Endothelial cell (in vitro differentiated cells): ENCODE measurements at places on chromosomes 11 and 22.
A peak's percentile ranks its signal among the peaks of the same experiment; 100 is the strongest.

GRCh38 chr11:44848203-44848962, 102.3 kb downstream of the TP53I11 start:
- no peak for DNase-seq

GRCh38 chr11:120579611-120580031, 68.1 kb downstream of the GRIK4 start:
- DNase-seq: no peak

- no peak for DNase-seq
Observed at GRCh38 chr11:119108857-119109221, 1.7 kb downstream of the C2CD2L start.

DNA sequence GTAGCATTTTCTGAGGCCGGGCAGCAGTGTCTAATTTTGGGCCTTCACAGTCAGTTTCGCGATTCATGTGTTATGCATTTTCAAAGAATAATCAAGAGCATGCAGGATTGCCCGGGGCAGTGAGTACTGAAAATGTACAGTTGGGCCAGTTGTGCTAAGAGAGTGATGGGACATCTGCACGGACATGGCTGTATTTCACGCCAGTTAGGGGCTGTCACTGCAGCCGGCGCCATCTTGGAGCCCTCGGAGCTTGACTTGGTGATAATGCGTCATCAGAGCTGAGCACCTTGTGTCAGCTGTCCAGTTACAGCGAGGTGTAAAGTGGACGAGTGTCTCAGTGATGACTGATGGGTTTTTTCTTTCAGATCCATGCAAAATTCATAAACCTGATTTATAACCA, 188.9 kb downstream of the TBC1D22A start:
- DNase-seq: no peak

- no peak for DNase-seq
Observed at GRCh38 chr11:134714021-134714656, 302.1 kb upstream of the B3GAT1 start.

GRCh38 chr11:94132152-94132558, 3.5 kb downstream of the PANX1 start:
- no peak for DNase-seq

DNA sequence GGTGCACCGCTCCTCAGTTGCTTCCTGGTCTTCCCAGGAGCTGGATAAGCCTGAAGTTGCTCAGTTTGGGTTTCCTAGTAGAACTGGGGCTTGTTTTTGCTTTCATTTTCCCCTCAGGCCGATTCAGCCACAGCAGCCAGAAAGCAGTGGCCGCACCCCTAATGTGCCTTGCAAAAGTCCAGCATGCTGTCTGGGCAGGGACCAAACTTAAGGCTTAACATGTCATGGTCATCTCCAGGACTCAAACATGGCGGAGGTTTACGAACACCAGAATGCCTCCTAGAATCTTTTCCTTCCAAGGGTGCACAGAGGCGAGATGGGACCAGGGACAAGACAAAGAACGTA, 2.5 kb downstream of the GNG3 start:
- no peak for DNase-seq

DNA sequence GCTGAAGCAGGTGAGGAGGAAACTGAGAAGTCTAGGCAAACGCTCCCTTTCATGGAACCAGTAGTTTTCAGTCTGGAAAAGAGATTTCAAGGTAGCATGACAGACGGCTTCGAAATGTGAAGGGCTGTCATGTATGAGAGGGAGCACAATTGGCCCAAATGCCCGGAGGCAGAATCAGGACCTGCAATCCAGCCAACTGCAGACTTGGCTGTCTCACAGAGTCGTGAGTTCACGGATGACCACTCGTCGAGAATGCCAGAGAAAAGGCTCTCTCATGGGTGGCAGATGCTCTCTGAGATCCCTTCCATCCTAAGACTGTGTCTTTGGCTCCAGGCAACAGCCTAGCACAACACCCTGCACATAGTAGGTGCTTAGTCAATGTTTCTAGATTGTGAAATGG, 134.8 kb downstream of the DSCAML1 start:
- DNase-seq: no peak

GRCh38 chr11:44831605-44832394, 105.0 kb downstream of the TSPAN18 start:
- DNase-seq: no peak

DNA sequence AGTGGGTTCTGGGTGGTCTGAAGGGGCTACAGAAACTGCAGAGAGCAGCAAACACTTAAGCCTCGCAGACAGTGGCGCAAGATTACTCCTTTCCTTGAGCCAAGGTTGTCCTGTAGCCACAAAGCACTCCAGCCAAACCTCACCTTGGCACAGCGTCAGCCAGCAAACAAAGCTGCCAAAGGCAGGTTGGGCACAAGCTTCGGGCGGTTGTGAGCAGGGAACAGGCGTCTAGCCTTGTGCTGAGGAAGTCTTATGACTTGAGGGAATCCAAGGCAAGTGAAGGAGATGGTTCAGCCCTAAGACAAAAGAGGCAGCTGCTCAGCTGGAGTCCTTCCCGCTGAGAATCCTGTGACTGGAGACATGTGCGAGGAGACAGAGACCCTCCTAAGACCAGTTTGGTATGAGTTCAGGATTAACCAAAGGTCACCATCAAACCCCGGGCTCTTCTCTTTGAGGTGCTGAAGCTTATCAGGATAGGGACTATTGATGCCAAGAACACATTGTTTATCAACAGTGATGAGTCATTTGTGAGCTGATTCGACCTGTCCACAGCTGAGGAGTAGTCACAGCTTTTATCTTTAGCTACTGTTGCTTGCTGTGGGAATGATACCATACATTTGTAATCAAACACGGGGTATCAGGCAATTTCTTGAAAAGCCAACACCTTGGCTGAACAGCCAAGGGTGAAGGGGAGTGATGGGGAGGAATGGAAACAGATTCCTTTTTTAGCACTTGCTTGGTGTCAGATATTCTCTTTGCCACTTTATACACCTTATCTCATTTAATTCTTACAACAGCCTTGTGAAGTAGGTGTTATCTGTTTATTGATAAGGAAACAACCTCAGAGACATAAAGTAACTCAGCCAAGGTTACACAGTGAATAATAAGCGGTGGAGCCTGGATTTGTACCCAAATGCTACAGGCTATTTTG, 4.6 kb downstream of the ADM start:
- DNase-seq: no peak

GRCh38 chr11:68262544-68262827, 9.3 kb downstream of the C11orf24 start:
- DNase-seq: no peak

- no peak for DNase-seq
Observed at GRCh38 chr11:111631024-111631665, 28.9 kb downstream of the SIK2 start.

- DNase-seq: no peak
Observed at GRCh38 chr11:66919923-66920322, 38.3 kb downstream of the PC start.

DNA sequence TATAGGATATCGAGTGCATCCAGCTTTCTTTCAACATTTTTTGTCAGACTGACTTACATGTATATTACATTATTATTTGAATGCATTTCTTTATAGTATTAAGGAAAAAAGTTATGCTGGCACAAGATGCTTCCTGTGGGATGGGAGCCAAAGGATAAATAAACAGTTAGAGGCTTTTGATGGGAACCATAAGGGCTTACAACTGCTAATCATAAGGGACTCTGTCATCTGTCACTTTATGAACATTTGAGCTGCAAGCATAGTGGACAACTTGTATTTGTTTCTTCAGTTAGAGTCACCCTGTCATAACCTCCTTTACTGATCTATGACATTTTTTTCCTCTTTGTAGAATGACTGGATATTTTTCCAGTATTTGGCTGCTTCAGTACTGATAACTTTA, 132.4 kb upstream of the CHORDC1 start:
- no peak for DNase-seq

- DNase-seq: no peak
Observed at GRCh38 chr22:19663286-19663815, 51.0 kb upstream of the SEPTIN5 start.

GRCh38 chr22:49462795-49463194, 364.9 kb downstream of the BRD1 start:
- no peak for DNase-seq

GRCh38 chr11:8603696-8604077, 9.7 kb upstream of the STK33 start:
- DNase-seq: no peak

DNA sequence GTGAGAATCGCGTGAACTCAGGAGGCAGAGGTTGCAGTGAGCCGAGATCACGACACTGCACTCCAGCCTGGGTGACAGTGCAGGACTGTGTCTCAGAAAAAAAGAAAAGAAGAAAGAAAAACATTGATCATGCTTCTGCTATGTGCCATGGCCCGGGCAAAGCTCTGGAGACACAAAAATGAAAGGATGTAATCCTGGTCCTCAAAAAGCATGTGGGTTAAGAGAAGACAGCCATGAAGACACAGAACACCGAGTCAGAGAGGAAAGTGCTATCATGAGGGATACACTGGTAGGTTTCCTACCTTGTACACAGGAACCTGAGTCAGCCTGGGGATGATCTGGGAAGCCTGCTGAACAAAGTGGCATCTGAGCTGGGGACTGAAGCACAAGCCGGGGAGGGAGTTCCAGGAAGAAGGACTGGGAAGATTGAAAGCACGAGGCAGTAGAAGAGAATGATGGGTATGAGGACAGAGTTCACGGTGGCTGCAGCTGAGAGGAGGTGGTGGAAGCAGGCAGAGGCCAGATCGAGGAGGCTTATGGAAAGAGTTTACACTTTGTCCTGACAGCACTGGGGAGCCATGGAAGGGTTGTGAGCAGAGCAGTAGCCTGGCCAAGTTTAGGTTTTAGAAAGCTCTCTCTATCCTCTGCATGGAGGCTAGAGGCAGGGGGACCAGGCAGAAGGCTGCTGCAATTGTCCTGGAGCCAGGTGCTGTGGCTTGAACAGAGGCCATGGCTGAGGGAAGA, 9.9 kb upstream of the MAFF start:
- no peak for DNase-seq

GRCh38 chr22:24894998-24895397, 51.5 kb downstream of the LHFPL7 start:
- DNase-seq: no peak

- no peak for DNase-seq
Observed at GRCh38 chr11:123129920-123130319, 65.1 kb downstream of the CLMP start.

DNA sequence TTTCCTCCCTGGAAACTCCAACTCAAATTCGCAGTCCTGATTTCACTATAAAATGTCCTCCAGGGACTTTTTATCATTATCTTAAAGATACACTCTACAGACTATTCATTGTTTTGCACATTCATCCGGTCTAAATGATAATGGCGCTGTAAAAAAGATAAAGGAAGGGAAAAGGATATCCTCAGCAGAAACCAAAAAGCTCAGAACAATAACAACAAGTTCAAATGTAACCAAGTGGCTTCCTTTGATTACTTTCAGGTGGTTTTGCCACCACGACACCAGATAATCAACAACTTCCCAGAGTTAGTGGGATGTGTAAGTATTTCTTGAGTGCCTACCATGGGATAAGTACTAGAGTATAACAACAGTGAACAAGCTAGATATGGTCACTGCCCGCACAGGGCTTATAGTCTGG, 26.3 kb downstream of the PRCP start:
- DNase-seq: peak; percentile 9

DNA sequence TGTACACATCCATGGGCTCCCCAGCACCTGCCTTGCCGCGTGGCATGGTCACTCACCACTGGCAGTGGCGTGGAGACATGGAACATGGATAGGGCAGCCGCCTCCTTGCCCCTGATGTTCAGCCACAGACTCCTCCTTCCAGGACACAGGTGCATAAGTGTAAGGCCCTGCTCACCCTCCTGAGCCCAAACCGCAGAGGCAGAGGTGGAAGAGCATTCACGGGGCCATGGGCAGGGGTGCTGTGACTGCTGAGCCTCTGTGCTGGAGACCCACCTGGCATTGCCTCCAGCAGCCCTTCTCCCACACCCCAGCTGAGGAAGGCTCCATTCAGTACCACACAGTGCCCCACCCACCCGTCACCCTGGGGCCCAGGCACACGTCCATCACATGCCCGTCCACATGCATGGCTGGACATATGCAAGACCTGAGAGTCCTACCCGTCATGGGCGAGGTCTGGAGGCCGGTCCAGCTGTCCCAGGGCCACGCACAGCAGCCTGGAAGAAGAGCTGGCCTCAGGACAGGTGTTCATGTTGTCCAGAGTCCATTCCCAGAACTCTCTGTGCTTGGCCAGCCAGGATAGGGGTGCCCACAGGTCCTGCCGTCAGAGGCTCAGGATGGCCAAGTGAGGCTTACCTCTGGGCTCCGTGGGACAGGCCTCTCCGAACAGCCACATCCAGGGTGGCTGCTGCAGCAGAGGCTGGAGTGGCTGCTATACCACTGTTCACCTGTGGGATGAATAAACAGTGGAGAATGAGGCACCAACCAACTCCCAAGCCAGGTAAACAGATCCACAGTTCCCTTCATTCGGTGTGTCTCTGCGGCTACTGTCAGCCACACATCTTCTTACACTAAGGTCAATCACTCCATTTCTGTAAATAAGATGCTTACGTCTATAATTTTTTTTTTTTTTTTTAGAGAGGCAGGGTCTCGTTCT, 1.7 kb upstream of the TUBGCP6 start:
- no peak for DNase-seq
